Activated CD8-positive, alpha-beta memory T cell treated with anti-CD3 and anti-CD28 coated beads, Interleukin-2, amount 50 U/mL, for 48 hours (primary cell): ENCODE measurements at places on chromosomes 5 and 9.

- no peak for DNase-seq
These were observed 5.1 kb upstream of the PCDH1 start for GRCh38 chr5:141883184-141883891.

DNA sequence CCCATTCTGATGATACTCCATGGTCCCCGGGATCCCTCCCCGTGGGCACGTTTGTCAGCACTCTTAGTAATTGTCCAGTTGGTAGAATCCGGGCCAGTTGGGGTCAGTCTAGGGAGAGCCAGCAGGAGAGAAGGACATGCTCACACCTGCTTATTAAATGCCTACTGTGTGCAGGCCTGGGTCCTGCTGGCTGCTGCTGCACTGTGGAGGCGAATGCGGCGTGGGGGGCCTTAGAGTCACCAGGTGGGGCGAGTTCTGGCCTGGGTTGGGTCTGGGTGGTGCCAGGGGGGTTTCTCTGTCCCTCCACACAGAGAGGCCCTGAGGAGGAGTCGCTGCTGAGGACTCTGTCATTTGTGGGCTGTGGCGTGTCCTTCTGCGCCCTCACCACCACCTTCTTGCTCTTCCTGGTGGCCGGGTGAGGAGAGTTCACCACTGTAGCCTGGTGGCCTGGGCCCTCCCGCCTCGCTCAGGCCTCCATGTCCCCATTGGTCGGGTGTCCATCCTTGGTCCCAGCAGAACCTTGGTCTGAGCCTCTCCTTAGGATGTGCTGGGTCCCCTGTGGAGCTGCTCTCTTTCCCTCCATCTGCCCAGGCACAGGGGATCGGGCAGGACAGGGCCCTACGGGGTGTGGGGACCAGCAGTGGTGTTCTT lies 17.3 kb downstream of the ADGRD2 start:
- DNase-seq = no peak

GRCh38 chr5:4375640-4376039 lies 764.5 kb upstream of the ADAMTS16 start:
- no peak for DNase-seq

DNA sequence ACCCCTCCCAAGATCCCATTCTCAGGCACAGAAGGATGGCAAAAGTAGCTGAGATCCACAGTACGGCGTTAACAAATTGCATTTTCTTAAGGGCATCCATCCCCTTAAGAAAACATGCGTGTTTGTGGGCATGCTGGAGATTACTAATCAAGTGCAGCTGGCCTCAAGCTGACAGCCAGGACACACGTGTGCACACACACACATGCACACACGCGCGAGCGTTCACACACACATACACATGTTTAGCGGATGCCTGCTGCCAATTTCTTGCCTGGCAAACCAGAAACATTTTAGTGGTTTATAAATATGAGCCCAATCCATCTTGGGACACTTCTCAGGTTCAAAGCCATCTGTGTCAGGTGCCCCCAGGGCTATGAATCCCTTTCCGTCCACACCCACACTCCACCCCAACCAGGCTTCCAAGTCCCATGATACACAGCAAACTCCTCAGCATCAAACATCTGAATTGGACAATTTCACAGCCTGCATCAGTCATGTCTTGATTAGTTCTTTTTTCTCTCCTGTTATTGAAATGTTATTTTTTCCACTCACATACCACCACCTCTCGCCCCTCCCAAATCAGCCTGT lies 23.5 kb upstream of the SMIM23 start:
- DNase-seq = no peak

DNA sequence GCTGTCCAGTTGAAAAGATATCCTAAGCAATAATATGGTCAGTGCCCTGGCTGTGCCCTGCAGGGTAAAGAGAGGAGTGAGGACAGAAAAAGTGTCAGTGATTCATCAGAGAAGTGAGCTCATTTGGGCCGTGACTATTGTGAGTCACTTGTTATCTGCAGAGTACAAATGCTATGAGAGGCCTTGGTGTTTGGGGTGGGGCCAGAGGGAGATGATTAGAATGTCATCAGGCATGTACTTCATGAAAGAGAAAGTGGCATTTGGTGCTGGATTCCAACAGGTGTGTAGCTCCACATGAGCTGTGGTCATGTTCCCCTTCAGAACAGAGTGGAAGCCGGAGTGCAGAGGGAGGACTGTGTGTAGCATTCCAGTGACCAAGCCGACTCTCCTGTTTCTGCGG lies 174.1 kb downstream of the KDM4C start:
- no peak for DNase-seq

DNA sequence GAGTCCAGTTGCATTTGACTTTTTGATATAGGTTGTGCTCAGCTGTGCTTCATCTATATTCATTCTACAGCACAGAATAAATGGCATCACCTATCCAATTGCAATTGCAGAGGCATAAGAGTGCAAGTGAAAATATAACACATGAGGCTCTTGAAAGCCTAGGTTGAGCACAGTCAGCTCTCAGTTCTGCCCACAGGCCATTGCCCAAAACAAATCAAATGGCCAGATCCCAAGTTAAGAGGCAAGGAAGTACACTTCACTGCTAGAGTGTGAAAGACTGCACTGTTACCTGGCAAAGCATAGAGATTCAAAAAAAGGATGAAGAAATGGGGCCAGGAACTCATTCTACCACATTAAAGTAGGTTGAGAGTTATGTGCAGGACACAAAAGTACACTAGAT lies 305.5 kb upstream of the SEMA6A start:
- no peak for DNase-seq

DNA sequence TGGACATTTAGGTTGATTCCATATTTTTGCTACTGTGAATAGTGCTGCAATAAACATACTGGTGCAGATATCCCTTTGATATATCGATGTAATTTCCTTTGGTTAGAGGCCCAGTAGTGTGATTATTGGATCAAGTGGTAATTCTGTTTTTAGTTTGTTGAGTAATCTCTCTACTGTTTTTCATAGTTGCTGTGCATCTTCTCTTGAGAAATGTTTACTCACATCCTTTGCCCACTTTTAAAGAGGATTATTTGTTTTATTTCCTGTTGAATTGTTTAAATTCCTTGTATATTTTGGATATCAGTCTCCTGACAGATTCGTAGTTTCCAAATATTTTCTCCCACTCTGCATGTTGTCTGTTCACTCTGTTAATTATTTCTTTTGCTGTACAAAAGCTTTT lies 352.6 kb upstream of the TARS1 start:
- no peak for DNase-seq

DNA sequence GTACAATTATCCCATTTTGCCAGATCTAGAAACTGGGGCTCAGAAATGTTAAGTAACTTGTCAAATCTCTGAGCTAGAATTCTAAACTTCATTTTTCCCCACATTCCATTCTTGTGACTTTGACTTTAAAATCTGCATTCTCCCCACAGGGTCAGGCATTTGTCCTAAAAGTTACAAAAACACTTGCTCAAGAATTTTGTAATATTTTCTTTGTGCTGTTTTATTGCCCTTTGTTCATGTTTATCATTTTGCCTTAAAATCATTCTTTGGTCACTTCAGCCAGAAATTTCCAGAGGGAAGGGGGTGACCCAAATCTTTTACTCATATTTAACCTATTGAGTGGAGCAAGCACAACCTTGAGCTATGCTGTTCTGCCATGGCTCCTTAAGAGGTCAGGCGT lies 120.1 kb upstream of the CCL21 start:
- DNase-seq = no peak

- no peak for DNase-seq
These were observed 37.1 kb downstream of the LAMC3 start for GRCh38 chr9:131046093-131046380.

DNA sequence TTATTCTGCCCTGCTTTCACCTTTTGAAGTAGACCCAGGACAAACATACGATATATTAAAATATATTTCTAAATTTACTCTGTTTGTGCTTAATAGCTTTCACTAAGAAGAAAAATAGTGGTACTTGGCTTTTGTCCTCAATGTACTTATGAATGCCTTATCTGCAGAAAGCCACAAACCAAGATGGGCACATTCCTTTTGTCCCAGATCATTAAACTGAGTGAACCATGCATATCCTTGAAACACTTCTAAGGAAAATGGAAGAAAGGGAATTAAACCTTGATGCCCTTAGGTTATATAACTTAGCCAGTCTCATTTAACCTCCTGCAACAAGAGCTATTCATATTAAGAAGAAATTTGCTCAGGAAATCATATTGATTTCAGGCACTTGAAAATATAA lies 553.8 kb upstream of the CDH9 start:
- DNase-seq = no peak

- no peak for DNase-seq
These were observed 370.6 kb downstream of the BNC2 start for GRCh38 chr9:16499892-16500291.

DNA sequence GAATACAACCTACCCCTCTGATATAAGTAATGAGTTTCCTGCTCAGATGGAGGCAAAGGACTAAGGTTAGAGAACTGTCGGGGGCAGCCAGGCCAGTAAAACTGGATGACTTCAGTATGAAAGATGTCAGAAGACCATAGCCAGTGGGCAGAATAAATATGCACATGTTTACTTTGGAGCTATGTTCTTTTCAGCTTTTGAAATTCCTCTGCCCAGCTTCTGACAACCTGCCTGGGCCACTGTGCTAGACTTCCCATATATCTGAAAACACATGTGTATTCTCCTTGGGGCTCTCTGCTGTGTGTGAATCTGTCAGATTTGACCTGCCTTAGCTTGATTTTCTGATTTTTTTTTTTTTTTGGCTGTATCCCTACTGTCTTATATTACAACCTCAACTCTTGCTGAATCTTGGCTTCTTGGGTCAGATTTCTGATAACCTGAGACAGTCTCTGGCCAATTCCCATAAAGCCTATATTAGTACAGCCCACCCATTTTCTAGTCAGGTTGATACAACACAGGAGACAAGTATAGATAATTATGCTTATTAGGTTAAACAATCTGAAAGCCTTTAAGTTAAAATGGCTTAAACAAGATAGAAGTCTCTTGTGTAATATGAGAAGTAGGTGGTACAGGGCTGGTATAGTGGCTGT lies 76.6 kb upstream of the PRLR start:
- DNase-seq = no peak

DNA sequence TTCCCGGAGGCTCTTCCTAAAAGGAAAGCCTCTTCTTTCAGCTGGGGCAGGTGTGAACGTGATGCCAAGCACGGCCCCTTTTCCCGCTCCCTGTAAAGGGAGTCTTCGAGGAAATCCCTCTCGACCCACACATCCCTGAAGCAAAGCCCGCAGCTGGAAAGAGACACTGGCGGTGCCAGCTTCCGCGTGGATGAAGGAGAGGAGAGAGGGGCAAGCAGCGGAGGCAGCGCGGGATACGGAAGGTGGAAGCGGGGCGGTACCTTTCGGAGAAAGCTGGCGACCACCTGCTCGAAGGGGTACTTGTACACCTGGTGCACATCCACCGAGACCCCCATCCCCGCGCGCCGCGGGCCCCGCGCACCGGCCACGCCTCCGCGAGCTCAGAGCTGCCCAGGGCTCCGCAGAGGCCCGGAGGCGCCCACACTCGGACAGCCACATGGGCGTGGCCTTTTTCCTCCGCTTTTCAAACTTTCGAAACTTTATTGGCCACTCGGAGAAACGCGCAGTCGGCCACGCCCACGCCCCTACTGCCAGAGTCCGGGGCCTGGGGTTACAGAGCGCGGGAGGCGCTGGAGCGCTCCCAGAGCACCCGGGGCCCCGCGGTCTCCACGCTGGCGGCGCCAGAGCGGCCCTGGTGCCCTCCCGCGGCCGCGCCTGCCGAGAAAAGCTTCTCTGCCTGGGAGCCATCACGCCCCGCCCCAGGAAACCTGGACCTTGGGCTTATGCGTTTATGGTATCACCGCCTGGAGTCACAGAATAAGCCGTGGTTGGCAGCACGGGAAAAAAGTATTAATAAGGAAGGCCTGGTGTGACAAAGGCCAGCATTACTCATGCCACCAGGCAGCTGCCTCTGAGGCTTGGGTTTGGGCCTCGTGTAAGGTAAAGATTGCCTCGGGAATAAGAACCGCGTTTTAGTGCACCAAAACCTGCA lies at the start of gene PRELID2:
Gene PRELID2, minus strand, starts transcription at position 426 of the 931 bp plus-strand sequence. Its CDS starts 91 bp downstream, at position 335.
- peak; percentile 76 for DNase-seq

- DNase-seq = no peak
These were observed 126.0 kb downstream of the SLIT3 start for GRCh38 chr5:169174923-169175322.

DNA sequence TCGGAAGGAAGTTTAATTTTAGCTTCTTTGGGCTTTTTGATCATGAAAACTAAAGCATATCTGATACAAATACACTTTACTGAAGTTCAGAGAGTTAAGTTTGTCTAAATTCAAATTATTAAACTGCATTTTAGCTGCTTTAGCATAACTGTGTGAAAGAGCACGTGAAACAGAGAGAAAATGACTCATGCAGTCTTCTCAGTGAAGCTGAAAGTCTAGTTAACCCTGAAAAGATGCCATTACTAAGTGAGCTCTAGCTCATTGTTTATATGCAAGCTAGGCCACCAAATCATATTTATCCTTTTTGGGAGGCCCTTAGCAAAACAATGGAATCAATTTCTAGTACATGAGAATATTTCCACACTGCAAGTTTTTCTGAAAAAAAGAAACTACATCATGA lies 27.6 kb downstream of the TPD52L3 start:
- no peak for DNase-seq

DNA sequence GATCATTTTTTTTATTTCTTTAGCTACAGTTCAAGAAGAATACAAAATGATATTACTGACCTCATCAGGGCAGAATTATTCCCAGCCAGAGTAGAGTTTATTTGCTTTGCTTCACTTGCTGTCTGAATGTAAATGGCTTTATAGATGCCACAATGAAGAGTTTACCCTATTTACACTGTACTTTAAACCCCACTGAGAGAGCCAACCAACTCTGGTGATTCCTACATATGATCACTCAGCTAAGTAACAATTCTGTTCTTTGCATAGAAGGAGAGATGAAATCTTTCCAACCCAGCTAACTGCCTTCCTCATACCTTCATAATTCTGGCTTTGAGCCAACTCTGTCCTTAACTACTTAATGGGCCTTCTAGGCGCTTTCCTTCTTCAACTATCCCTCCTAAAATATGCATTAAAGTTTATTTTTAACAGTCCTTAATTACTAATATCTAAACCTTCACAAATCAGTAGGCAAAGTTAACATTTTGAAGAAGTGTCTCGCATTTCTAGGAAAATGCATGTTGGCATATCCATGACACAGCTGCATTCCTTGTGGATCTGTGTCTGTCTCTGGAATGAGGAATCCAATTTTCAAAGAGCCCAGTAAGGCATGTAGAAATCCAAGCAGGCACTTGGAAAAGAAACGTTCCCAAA lies 284.8 kb upstream of the GRAMD2B start:
- DNase-seq = no peak
